Pons (tissue), 1 donor: ENCODE measurements at places on chromosomes 12 and 14.
A peak's percentile ranks its signal among the peaks of the same experiment; 100 is the strongest.

DNA sequence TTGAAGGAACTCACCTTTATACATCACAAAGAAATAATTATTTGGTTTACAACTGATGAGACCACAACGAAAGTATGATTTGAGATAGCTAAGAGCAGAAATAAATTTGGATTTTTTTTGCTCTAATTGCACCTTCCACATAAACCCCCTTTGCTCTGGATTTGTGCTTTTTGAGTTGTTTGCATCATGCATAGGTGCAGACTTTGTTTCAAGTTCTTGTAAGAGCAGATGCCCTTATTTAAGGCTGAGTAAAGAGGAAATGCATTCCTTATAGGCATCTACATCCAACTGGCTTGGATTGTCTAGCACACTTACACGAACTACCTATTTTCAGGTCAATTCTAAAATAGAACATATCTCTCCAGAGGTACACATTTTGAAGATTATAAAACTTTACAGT is 6.6 kb upstream of the CCND2 start:
- DNase-seq, result no peak

GRCh38 chr12:22283508-22283907 is 51.0 kb downstream of the ST8SIA1 start:
- DNase-seq, result no peak

DNA sequence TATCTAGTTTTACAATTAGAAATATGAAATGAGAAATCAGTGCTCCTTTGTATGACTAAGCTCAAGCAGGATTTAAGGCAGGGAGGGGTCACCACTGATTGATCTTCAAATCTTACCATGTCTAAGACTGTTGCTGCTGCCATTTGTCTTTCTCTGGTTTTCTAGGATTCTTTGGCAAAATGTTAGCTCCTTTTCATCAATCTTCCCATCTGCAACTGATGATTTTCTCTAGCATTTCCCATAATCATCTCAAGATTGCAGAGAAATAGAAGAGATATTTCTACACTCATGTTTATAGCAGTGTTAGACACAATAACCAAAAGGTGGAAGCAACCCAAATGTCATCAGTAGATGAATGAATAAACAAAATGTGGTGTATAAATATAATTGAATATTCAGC is 175.0 kb downstream of the RAD51B start:
- DNase-seq, result no peak

GRCh38 chr14:31037709-31038221 is 11.6 kb upstream of the STRN3 start:
- no peak for DNase-seq

DNA sequence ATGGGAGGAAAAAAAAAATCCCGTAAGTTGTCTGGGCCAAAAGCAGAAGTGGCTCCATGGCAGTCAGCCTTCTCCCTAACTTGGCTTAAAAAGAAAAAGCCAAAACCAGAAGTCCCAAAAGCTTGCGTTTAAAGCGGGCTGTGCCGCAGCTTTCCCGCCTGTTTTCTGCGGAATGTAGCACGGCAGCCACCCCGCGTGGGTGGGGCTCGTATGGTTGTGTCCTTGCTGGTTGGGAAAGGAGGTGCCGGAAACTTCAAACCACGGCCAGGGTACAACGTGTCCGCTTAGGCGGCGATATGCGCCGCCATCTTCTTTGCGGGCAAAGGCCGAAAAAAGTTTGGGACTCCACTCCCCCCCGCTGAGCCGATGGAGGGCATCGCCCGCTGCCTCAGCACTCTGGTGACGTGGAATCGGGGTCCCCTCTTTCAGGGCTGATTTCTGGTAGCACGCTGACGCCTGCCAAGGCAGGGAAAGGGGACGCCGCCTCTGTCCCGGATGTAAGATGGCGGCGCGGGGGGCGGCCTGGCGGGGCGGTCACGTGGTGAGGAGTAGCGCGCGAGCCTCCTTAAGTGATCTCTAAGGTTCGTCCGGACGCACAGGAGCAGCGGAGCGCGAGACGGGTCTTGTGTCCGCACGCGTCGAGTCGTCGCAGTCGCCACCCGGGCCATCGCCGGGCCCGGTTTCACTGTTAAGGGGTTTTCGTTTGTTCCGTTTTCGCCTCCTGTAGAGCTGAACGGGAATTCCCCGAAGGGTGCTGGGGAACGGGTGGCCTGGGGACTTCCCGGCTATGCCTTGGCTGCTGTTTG is 135.8 kb downstream of the MON2 start:
- DNase-seq, result peak; percentile 86
